Astrocyte of the cerebellum (primary cell): ENCODE measurements at places on chromosomes 3 and 15.
A peak's percentile ranks its signal among the peaks of the same experiment; 100 is the strongest.

GRCh38 chr3:73556520-73557372 is 68.0 kb downstream of the PDZRN3 start:
- DNase-seq: no peak

DNA sequence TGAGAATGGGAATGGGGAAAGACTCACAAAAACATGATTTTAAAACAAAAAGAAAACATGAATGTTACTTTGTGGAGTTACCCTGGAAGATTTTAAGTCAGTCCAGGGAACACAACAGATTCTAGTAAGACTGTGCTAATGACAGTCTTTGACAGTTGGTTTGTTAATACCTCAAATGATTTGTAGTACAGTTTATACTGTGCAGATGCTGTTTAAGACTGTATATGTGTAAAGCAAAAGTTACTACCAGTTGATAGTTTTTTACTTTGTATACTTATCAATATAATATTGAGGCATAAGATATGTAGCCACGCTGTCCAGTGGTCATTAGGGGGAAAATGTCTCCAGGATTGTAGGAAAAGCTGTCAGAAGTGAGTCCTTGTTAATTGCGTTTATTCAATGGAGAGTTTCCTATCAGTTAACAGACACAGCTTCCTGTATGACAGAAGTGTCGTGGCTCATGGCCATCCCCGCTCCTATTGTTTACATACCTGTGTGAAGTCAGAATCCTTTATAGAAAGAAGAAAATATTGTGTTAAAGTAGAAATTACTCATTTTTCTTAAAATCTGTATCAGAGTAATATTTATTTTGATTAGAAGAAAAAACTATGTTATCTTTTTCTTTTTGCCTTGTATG is 36.0 kb downstream of the NKIRAS1 start:
- no peak for DNase-seq

DNA sequence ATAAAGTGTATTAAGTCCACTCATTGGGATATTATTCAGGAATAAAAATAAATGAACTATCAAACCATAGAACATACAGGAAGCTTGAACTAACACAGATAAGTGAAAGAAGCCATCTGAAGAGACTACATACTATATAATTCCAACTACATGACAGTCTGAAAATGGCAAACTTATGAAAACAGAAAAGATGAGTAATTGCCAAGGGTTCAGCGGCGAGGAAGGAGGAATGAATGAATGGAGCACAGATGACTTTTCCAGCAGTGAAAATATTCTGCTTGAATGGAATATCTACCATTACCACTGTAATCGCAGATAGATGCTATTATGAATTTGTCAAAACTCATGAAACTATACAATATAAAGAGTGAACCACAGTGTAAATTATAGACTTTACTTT is 79.7 kb downstream of the PEAK1 start:
- no peak for DNase-seq

- DNase-seq: no peak
Observed at GRCh38 chr3:62084558-62084957, 288.8 kb downstream of the FEZF2 start.

- no peak for DNase-seq
Observed at GRCh38 chr15:45187894-45188830, at the start of gene SHF. TSS of gene SHF (minus strand) at chr15:45187966. CDS start at chr15:45187951, 15 bp downstream.

GRCh38 chr15:99718421-99718820 is 14.8 kb downstream of the LYSMD4 start:
- DNase-seq: no peak

GRCh38 chr15:40243126-40243810 is 4.4 kb downstream of the PAK6 start:
- DNase-seq: no peak

GRCh38 chr3:3627114-3627513 is 172.1 kb upstream of the LRRN1 start:
- peak; percentile 45 for DNase-seq

DNA sequence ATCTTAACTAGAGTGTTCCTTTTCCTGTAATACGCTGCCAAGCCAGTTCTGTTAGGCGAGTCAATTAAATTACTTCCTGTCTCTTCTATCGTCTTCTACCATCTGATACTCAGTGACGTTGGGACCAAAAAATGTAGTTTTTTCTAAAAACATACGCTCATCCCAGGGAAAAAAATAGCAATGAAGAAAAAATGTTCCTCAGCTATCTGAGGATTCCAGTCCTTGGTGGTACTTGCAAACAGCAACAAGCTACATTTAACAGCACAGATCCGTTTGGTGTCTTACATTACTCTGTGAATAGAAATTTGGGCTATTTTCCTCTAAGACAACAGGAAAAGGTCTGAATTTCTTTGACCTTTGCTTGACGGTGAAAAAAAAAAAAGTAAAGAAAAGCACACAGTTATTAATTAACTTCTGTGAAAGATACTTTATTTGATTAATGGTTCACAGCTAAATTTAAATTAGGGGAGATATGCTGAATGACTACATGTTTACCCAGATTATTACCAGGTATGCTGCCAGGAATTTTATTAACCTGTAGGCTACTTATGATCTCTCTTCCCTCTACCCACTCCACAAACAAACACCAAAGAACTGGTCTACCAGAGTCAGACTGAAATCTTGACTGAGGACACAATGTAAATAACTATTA is 254.4 kb upstream of the ZPLD1 start:
- no peak for DNase-seq

- DNase-seq: no peak
Observed at GRCh38 chr3:24315971-24316370, 178.7 kb downstream of the THRB start.

DNA sequence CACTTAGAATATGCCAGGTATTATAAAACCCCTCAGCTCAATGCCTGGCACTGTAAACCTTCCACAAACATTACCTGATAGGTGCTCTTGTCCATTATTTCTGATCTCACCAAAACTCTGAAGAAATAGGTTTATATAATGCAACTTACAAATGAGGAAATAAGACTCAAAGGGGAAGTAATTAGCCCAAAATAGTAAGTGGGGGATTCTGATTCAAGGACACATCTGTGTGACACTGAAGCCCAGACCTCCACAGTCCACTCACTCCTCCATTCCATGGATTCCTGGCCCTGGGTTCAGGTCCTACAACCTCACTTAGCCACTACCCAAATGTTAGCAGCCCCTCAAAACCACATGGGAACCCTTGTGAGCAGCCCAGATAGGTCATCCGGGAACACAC is 49.9 kb downstream of the TRANK1 start:
- no peak for DNase-seq

DNA sequence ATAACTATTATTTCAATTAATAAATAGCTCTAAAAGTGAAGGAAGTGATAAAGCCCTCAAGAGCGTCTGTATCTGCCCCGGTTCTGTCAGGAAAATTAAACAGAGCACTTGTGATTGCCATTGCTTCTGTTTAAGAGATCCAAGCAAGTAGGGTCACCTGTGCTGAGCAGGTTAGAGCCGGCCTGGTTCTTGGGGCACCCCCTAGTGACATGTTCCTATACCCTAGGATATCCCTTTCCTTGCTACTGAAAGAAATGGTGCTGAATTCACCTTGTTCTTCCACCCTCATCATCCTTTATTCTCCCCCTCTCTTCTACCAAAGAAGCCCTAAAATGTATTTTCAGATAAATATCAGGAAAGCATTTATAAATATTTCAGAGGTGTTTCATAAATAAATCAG is 323.5 kb downstream of the RORA start:
- DNase-seq: no peak

DNA sequence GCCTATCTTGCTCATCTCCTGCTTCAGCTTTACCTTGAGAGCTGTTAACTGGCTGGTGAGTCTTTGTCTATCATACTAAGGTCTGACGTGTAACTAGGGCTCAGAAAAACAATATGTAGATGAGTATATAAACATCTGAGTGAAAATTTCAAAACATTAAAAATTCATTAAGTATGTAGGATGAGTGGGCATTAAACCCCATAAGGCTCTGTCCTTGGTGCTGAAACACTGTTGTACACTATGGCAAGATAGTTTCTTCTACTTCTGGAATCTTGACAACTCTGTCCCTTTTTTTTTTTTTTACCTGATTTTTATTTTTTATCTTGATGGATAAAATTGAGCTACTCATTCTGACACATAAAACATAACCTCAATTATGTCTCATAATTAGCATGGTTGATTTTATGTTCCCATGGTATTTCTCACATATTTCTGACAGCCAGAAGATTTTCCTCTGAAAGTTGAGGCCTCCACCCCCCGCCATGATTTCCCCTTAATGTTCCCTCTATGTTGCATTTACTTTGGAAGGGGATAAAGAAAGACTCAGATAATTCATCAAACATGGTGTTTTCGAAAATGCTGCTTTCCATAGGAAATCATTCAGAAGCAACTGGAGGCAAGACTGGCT is 54.3 kb downstream of the DGKG start:
- peak; percentile 55 for DNase-seq

- DNase-seq: no peak
Observed at GRCh38 chr3:163218336-163218735, 1721.7 kb downstream of the OTOL1 start.

DNA sequence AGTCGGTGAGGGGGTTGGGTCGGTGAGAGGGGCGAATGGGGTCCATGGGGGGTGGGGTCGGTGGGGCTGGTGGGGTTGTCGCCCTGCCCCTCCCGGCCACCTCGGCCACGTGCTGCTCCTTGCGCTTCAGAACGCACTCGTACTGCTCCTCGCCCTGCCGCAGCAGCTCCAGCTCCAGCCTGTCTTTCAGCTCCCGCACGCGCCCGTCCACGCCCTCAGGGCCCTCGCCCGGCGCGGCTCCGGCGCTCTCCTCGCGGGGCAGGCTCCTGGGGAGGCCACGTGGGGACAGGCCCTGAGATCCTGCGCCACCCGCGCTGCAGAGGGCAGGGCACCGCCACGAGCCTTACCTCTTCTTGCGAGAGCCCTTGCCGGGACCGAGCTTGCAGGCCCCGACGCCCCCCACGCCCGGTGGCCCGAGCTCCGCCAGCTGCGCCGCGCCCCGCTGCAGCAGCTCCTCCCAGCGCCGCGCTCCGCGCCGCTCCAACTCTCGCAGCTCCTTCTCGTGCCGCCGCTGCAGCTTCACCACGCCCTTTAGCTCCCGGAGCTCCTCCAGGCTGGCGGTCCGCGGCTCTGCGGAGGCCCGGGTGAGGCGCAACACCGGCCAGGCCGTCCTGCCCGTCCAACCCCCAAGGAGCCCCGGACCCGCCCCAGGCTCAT is 8.2 kb upstream of the ANKRD63 start:
- no peak for DNase-seq

DNA sequence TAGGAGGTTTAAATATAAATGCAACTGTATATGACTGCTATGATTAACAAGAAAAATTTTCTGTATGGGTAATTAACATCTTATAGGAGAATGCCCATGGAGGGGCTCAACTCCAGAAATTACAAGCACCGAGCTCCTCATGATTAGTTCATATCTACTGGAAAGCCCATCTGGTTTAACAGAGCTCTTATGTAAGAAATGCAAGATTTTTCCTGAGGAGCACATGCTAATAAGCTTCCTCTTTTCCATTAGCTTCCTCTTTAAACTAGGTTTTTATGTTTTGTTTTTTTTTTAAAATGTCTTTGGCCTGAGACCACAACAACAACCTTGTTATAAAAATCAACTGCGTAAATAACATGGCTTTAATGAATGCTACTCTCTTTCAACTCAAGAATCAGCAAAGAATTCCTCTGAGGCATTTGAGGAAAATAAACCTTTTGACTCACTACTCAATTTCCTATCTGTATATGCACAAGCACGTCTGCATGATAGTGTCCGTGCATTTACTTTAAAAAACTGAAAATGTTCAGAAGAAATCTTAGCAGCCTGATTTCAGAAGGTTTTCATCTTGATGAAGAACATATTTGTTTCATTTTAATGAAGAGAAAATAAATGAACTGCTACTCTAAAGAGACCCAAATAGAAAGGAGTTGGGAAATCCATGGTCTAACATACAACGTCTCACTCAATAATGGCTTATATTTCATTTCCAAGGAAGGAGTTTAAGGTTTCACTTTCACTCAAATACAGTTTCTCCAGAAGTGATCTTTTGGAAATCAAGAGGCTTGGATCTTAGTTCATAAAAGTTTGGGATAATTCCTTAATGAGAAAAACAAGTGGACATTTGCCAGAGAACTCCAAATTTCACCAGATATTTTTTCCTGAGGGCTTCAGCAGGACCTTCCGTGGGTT is 180.8 kb downstream of the KCNAB1 start:
- no peak for DNase-seq

DNA sequence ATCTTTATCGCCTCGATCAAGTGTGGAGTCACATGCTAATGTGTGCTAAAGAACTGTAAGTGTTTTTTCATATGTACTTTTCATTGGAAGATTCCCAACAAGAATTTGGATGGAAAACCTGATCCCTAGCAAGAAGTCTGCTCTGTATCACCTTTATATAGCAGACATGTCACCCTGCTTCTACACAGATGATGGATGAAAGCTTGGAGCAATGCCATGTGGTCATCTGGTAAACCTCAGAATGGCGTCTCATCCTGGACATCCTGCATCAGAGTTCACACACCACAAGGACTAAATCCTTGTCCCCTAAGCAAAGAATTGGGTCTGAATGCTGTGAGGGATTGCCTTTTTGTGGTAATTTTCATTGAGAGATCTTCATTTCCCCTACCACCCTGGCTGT is 42.1 kb upstream of the CTDSPL start:
- no peak for DNase-seq

- no peak for DNase-seq
Observed at GRCh38 chr3:133840767-133841166, 35.2 kb downstream of the SRPRB start.
